ENCODE measurements at places on chromosomes 4 and X.

- peak; percentile 89 for DNase-seq
Observed at GRCh38 chr4:148441986-148442831, at the start of gene NR3C2. Gene NR3C2 (minus strand): TSS chr4:148442414.

- peak; percentile 33 for DNase-seq
Observed at GRCh38 chrX:54807524-54808108, at the start of gene MAGED2. Gene MAGED2 (plus strand): TSS chrX:54807745. CDS start chrX:54809332, 1,587 bp downstream.

GRCh38 chr4:109648266-109648996 lies 54.8 kb downstream of the CASP6 start:
- no peak for DNase-seq

DNA sequence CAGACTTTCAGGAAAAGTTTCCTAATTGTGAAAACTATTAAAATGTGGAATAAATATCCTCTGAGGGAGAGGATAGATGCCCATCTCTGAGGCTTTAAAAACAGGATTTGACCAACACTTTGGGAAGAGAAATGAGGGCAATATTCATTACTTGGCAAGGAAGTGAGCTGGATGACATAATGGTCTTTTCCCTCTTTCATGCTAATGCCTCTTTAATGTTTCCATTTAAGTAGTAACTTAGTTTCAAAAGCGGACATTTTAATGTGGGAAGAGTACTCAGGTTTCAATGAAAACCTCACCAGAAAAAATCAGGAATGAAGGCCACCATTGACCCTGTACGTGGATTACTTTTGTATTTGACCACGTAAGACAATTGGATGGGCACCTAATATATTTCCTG lies 503.3 kb downstream of the ANKRD50 start:
- DNase-seq = no peak

GRCh38 chrX:152905081-152905420 lies 7.2 kb downstream of the ZNF185 start:
- DNase-seq = no peak

Data from T-helper 17 cell (primary cell).